ENCODE measurements at places on chromosomes 7 and 10. TPM values are rescaled to one million over a fixed set of nuclear protein-coding genes. Genes with fewer than 3 reads are reported as not detected.

DNA sequence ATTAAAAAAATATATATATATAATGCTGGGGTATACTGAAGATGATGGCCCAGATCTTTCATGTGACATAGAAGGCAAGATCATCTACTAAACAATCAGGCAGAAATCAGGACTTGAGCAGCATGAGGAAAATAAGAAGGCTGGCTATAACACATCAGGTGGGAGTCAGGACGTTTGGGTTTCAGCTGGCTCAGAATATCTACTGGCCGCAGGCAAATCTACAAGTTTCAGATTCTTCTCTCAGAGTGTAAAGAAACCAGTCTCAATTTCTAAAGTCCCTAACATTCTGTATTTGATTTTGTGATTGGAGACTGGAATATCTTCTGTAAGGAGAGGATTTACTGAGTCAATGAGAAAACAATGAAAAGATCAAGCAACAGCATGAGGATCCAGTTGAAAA lies 37.7 kb upstream of the FAM3C start:
- no peak for DNase-seq

GRCh38 chr10:72852508-72852907 lies 41.0 kb upstream of the OIT3 start:
- no peak for DNase-seq

MIOS gene
- 57.0 TPM for total RNA-seq

DNA sequence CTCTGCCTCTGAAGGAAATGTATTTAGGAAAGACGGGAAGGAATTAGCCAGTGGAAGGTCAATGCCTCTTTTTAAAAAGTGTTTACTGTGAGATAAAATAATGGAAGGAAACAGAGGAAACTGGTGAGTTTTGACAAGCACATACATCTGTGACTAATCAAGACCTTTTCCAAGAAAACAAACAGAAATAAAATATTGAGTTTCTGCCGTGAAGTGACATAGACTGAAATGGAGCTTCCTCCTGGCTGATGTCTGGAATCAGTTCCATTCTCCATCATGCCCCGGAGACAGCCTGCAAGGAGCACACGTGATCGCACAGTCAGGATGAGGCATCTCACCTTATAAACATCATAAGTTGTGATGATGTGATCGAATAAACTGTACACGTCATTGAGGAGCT lies 30.7 kb downstream of the TECTB start:
- DNase-seq: no peak
